ENCODE measurements at places on chromosomes 5 and 9. TPM values are rescaled to one million over a fixed set of nuclear protein-coding genes. Genes with fewer than 3 reads are reported as not detected.

SHOC1 gene
- total RNA-seq, result not detected

FOXD4L3 gene
- total RNA-seq, result not detected

DNA sequence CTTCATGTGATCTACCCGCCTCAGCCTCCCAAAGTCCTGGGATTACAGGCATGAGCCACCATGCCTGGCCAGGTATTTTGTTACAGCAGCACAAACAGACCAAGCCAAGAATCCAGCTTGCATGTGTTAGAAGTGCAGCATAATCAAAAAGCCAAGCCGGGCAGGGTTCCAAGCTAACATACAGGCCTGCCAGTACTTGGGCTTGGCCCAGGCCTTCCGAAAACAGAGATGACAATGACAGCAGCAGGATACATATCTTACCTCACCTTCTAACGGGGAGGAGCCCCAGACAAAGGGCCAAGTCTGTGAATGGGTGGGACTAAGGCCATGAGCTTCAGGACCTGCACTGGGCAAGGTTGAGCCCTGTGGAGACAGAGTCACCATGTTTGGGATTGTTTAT lies 91.4 kb upstream of the ZNF462 start:
- no peak for DNase-seq

DNA sequence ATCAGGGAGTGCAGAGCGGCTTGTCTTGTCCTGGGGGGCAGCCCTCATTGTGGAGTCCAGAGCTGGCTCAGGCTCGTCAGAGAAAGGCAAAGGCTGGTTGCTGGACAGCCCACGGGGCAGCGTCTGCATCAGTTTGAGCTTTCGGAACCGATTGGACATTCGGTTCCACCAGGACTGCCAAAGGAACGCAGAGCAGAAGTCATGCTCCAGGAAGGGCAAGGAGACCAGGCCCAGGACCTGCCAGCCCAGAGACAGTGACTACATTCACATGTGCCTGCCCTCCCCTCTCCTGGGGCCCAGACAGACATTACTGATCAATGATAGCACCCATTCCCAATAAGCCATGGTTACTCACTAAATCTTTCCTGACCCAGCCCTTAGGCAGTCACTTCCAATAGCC lies 18.1 kb downstream of the ANKS6 start:
- no peak for DNase-seq

DNA sequence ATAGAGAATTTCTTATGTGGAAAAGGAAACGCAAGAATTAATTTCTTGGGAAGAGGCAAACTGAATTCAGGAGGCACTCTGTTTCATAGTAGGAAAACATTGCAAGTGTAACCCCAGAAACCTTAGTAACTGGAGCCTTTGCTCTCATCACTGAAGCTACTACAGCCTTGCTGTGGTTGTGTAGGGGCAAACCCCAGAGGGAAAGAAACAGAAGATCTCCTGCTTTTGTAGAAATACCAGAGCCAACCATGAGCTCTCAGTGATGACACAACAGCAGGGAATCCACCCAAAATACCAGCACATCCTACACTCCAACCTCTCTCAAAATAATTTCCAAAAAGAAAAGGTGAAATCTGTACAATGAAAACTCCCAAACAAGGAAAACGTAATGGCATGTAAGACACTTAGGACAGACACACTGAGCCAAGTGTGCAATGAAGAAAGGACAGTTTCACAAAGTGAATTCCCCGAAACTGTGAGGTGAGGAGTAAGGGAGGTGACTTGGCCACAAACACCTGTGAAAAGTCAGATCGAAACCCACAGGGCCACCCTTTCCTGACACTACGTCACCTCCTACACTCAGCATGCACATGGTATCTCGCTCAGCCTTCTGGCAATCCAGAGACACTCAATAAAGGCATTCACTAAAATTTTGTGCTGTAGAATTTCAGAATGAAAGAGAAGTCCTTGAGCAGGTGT lies 8.5 kb upstream of the ACSL6 start:
- DNase-seq, result peak; percentile 96

DNA sequence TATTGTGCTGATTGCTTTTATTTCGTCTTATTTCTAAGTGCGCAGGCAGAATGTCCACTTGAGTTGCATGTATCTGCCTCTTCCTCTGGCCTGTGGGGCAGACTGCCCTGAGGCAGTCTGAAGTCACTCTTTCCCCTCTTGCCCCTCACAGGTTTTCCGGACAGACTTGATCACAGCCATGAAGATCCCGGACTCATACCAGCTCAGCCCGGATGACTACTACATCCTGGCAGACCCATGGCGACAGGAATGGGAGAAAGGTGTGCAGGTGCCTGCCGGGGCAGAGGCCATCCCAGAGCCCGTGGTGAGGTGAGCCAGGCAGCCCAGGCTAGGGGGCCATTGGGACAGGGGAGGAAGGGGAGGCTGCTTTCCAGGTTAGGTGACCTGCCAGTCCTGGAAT lies 26.4 kb downstream of the JADE2 start:
- no peak for DNase-seq

- no peak for DNase-seq
These were observed 11.6 kb downstream of the SEPTIN8 start for GRCh38 chr5:132765311-132766019.

DNA sequence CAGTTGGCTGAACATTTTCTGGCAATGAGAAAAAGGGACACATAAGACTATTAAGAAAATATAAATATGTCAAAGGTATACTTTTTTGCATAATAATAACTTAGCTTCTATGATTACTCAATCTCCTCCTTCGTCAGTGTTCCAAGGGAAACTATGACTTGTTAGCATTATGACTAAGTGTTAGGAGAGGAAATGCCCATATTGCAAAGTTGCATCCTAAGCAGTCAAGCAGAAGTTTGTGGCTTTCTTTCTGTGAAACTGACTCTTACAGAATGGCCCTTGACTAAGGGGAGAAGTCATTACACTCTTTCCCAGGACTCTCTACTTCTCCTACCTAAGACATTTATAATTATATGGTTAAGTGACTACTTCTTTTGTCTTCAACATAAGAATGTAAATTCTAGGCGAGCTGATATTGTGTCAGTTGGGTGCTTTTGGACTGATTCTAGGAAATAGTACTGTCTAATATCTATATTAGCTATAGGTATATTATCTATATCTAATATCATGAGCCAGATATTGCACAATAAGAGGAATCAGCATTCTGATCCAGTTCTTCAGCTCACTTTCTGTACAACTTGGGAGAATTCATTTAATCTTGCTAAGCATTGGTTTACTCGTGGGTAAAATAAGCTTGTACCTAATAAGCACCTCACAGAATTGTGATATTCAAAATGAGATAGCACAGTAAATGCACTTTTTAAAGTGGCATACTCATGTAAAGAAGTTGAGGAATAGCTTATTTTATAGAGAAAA lies 16.4 kb upstream of the SPINK6 start:
- DNase-seq, result no peak

GRCh38 chr5:173296737-173297676 lies 31.2 kb downstream of the STC2 start:
- no peak for DNase-seq

DNA sequence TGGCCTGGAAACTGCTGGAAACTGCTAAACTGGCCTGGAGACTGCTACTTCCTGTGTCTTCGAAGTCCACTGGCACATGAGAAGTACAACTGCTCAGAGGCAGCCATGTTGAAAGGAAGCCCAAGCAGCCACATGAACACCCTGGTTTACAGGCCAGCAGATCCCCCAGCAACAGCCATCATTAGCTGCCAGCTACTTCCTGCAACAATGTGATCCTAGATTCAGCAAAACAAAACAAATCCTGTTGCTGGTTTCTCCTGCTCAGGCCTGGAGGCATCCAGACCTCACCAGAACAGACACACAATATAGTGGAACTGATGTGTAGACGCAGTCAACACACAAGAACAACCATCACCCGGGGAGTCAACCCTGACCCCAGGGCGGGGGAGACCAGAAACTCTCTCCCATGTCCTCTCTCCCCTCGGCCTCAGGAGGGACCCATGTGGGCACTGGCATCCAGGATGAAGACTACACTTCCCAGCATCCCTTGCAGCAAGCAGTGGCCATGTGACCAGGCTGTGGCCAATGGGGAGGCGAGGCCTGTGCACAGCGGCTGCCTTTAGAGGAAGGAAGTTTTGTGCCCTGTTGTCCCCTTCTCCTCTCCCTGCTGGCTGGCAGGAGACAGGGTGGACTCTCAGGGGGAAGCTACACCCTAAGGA lies 9.2 kb upstream of the LCN15 start:
- DNase-seq, result no peak

DNA sequence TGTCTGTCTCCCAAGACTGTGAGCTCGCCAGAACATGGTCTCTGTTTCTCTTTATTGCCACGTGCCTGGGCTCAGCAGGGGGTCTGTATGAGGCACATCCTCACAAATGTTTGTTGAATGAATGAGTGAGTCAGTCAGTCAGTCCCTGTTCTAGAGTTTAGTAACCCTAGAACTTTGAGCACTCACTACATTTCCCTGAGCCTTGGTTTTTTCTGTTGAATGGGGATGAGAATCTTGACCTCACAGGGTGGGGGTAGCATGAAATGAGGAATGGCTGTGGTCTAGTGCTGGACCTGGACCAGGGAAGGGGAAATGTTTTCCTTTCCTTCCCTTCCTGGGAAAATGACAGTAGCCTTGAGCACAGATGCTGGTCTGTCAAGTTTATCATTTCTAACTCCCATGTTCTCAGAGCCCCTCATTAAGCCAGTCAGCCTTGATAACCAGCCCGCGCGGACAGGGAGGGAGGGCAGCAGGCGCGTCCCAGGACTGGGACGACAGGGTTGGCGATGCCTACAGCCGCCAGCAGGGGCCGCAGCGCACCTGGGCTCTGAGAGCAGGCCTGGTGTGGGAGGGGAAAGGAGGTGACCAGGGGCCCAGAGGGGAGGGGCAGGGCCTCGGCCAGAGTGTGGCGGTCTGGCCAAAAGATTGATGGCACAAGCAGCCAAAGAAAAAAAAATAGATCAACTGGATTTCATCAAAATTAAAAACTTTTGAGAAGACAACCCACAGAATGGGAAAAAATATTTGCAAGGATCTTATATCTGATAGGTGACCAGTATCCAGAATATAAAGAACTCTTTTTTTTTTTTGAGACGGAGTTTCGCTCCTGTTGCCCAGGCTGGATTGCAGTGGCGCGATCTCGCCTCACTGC lies 24.1 kb upstream of the WNK2 start:
- peak; percentile 54 for DNase-seq

DNA sequence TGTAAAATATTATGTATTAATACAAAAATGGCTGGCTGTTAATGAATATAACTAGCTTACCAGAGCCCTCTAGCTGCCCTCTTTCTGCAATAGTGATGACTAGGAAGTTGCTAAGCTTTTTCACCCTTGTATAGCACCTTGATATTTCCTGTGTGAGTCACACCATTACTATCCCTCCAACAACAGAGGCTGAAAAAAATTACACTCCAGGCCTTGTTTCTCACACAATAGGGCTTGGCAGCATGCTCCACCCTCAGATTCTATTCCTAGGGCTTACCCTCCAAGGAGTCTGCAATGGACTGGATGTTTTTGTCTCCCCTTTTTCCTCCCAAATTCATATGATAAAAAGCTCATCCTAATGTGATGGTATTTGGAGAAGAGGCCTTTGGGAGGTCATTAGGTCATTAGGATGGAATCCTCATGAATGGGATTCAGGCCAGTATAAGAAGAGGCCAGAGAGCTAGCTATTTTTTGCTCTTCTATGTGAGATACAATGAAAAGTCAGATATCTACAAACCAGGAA lies 184.6 kb upstream of the MAP1B start:
- DNase-seq, result no peak
